BJ (cell line): ENCODE measurements at places on chromosomes 5 and 9.

DNA sequence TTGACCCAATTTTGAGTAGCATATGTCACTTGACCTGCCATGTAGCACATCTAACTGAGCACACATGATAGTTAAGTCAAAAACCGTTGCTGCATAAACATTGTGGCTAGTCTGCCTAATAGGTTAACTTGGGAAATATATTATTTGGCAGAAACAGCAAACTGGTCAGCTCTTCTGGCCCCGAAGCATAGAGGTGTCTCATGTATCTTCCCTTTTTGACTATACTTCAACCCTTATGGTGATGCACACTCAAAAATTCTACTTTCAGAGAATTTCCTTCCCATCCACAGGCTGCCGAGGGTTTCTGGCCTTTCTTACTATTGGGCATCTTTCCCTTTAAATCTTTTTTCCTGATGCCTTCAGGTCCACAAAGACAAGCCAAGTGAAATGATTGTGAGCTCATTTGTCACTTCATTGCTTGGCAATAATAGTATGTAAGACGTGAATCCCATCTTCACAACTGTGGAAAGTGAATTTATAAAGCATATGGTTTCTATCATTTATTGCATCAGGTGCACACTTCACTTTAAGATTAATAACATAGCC lies 41.2 kb downstream of the MOCS2 start:
- no peak for DNase-seq

GRCh38 chr5:2894316-2894715 lies 142.8 kb upstream of the IRX2 start:
- DNase-seq, result no peak

DNA sequence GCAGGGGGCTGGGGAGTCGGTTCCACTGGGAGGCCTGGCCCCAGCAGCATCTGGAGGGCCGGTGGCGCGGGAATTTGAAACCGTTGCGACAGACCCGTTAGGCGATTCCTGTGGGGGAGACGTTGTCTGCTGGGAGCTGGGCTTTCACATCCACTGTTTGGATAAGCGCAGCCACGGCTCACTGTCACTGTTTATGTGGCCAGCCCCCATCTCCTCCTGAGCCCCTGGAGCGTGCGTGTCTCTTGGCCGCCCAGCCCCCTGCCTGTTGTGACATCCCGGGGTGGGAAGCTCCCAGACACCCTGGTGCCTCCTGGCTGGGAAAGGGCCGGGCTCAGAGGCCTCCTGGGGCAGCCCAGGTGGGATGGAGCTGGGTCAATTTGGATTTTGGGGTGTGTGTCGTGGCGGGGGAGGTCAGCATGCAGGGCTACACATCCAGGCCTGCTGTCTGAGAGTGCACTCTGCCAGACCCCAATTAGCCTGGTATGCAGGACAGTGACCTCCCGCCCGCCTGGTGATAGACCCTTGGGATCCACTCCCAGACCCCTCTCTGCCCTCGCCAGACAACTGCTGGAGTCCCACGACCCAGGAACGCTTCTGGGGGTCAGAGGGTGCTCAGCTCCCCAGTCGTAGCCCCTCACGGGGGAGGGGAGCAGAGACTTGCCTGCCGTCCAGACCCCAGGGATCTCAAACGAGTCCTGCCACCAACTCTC lies 62.0 kb upstream of the RNU6ATAC start:
- no peak for DNase-seq

GRCh38 chr9:76150013-76150412 lies 244.2 kb downstream of the RFK start:
- DNase-seq, result no peak

DNA sequence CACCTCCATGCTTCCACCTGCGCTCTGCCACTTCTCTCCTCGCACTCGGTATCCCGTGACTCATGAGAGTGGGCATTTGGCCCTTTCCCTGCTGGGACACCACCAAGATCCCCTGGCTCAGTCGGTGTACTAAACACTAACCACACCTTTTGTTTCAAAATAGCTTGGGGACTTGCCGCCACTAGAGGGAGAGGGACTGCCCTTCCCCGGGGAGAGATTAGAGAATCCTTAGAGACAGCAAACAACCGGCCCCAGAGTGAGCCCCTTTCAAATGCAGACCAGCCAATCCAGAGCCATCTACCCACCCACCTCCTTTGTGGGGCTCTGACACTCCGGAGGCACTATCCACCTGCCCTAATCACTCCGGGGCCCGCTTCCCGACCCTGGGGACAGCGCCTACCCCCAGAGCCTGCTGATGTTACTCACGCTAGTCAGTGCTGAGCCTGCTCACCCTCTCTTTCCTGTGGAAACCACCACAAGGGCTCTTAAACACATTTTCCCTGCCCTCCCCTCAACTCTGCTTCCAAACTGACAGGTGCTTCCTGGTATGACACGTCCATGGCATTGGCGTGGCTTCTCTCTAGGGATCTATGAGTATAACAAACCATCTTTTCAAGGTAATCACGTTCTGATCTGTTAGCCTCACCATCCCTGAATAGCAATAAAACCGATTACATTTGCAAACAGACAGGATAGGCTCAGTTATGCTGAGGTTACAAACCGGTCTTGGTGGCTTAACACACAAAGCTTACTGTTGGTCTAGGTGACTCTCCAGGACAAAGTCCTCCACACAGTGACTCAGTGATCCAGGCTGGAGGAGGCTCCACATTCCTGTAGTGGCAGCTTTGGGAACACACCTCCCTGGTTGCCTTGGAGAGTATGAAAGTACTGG lies 180.1 kb upstream of the MVB12B start:
- no peak for DNase-seq

GRCh38 chr9:81573415-81574321 lies 115.7 kb downstream of the TLE1 start:
- DNase-seq, result no peak

GRCh38 chr9:109182940-109183798 lies 16.1 kb upstream of the FRRS1L start:
- no peak for DNase-seq

DNA sequence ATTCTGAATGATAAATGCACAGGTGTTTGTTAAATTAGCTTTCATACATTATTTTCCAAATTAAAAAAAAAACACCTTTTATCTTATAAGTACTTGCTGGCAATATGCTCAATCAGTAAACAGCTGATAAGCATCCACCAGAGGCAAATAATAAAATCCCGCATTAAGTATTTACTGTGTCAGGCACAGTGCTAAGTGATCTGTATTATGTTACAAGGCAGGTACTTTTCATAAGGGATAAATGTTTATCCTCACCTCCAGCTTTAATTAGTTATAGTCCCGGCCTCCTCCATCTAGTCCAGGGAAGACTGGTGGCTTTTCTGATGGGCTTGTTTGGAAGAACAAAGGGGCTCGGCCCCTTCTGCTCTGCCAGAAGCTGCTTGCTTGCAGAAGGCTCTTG lies 40.1 kb downstream of the PFDN1 start:
- no peak for DNase-seq

GRCh38 chr5:176183321-176184074 lies 54.7 kb upstream of the SIMC1 start:
- no peak for DNase-seq

- DNase-seq, result no peak
These were observed 68.4 kb downstream of the GAPVD1 start for GRCh38 chr9:125329978-125330377.

DNA sequence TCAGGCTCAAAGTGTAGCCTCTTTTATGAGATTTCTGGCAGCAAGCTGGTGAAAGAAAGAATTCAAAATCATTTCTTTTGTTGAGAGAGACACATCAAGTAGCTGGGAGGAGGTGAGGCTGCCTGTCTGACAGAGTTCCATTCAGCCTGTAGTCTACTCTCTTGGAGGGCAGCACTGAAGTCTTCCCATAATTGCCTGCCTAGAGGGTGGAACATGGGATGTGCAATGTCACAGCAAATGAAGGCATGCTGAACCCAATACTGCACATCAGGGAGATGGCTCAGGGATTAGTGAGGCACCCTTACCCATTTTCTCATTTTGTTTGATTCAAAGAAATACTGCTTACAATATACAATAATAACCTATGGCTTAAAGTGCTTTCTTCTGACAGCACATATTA lies 475.7 kb downstream of the TMEM232 start:
- no peak for DNase-seq
